ENCODE measurements at places on chromosomes 4 and X.

DNA sequence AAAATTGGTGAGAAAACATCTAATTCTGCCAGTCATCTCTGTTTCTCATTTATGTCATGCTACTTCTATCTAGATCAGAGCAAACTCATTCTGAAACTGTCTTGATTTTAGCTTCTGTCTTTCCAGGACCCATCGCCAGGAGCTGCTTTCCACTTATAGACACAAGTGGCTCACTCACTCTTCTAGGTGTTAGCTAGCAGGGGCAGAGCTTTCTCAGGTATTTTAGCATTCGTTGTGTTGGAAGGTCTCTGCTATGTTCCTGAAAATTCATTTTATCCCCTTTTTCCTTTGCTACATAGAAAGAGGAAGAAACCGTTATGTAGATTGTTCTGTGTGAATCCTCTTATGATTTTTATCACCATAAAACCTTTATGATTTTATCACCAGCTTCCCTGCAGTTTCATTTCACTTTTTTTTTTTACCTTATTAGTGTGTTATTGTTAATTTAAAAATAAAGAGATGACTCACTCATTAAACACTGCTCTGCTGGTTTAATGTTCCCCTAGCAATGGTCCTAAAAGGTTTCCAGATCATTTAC, 246.6 kb upstream of the AADAT start:
- no peak for DNase-seq

DNA sequence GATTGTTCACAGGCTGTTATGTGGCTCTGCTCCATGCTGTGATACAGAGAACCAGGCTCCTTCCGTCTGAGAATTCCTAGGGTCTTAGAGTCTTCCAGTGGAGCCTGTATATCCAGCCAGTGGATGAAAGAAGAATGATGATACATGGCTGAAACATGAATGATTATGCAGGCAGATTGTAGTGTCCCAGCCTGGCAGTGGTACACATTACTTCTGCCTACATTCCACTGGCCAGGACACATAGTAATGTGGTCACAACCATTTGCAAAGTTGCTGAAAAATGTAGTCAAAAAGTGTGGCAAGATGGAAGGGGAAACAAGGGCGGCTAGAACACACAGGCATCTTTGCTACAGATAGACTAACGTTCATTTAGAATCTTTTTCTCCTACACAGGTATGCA, 4.5 kb upstream of the GBA3 start:
- DNase-seq: no peak

DNA sequence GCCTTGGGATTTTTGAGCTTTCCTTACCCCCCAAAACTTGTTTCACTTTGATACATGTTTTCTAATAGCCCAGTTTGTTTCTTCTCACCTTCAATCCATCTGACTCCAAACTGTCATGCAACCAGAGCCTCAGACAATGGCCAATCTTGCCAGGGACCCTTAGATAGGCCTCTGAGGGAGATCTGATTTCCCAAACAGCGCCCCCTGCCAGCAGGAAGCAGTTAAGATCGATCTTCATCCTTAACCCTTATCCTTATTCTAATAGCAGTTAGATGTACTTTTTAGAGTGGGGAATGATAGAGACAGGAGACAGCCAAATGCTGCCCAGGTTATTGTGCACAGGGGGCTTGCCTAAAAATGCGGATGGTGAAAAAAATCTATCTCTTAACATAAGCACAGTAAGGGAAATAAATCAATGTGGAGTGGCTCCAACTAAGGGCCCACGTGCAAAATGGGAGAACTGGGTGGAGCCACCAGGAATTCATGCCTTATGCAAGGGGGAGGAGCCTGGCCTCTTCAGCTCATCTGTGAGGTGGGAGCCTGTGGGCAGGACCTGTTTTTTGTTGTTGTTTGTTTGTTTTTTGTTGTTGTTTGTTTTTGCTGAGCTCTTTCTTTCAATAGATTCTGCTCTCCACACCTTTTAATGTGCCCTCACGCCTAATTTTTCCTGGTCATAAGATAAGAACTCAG, 833.6 kb upstream of the AGA start:
- no peak for DNase-seq

DNA sequence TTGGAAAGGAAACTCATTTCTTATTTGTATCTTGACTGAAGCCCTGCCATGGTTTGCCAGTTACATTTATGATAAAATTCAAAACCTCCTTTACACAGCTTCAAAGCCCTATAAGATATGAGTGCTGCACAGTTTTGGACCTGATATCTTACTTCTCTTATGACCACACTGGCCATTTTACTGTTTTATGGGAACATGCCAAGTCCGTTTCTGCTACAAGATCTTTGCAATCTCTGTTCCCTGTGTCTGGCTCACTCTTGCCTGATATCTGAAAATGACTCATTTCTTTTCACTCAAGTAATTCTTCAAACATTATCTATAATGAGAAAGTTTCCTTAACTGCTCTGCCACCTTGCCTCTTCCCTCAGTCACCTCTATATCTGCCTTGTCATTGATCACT, 247.3 kb downstream of the SPOCK3 start:
- DNase-seq: no peak

GRCh38 chr4:61182915-61183314, 17.2 kb upstream of the ADGRL3 start:
- DNase-seq: no peak

DNA sequence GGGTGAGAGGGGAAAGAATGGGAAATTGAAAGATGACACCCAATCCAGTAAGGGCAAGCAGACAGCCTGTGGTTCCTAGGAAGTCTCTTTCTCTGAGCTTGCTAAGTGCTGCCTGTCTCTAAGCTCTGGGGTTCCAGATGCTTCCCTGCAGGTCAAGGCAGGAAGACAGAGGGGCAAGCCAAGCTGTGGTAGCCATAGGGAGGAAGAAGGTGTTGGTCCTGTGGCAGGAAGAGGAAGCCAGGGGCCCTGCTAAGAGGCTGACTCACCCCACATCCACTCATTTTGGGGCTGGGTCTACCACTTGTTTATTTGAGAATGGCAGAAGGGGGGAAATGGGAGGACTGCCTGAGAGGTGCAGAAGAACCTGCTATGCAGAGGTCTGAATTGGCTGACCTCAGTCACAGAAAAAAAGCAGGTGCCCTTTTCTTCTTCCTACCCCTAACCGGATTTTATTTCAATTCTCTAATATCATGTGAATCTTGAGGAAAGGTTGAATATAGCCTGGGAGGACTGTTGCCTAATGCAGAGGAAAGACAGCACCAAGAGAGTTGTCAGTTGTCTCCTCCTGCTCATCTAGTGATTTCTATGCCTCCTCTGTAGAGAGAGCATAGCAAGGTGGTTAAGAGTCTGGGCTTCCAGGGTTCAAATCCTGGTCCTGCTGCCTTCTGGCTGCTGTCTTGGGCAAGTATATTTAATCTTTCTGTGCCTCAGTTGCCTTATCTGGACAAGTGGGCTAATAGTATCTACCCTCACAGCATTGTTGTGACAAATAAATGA, 27.4 kb downstream of the HOPX start:
- DNase-seq: no peak

GRCh38 chr4:84597450-84597849, 14.5 kb downstream of the CDS1 start:
- no peak for DNase-seq

DNA sequence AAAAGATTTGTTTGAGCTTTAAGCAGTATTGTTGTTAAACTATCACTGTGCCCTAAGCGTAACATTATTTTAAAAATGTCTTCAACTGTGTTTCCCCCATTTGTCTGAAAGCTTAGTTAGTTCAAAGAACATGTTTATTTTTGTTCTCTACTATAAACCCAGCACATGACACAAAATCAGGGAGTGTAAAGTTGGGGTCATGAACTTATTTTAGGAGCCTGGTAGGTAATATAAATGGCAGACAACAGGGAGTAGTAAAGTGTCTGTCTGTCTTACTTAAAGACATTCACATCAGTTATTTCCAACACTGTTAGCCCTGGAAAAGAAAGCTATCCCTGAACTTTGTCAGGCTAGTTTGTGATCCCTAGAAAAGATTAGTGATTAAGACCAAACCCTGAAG, 3.9 kb downstream of the AIMP1 start:
- no peak for DNase-seq
